Stimulated activated CD4-positive, alpha-beta T cell treated with anti-CD3 and anti-CD28 coated beads, Interleukin-1b, Interleukin-23, amount 100 ng/mL, for 48 hours (primary cell): ENCODE measurements at places on chromosomes 13 and 19.

DNA sequence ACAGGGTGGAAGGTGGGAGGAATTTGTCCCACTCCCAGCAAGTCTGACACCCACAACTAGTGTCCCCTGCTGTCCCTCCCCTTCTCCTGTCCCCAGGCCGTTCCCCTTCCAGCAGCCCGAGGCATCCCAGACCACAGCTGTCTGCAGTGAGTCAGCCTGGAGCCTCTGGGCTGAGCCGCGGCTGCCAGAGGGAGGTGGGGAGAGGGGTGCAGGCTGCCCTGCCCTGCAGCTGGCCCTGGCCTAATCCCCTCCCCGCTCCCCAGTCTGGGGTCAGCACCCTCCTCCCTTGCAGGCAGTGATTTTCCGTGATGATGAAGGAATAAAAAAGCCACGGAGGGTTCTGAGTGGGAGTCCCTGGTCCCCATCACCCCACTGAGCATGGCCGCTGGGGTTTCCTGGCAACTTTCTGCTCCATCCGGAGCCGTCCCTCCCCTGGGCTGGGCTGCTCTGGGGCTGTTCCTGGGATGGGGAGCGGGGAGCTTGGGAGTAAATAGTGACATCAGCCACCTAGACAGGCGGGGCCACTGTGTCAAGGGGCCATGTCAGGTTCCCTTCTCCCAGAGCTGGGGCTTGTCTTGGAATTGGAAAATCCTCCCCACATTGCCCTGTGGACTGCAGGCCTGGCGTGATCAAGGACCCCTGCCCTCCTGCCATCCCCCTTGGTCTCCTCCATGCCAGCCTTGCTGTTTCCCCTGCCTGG is 16.8 kb downstream of the SPC24 start:
- no peak for DNase-seq

GRCh38 chr19:17473041-17473440 is 2.7 kb downstream of the SLC27A1 start:
- peak; percentile 19 for DNase-seq

DNA sequence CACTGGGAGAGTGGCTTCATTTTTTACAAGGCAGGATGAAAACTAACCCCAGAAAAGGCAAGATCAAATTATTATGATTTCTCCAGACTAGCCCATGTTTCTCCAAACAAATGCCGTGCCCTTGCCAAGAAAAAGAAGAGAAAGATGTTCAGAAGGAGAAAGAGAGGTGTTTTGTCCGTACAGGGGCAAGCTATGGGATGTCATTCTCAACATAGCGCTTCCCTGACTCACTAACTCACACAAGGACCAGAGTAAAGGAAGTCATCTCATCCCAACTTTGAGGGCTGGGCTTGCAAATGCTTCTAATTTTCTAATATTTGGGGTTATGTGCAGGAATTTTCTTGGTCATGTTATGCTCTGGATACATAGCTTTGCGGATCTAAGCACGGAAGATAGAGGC is 224.2 kb upstream of the MAB21L1 start:
- no peak for DNase-seq

- DNase-seq: no peak
Observed at GRCh38 chr13:77351315-77351714, 24.4 kb upstream of the MYCBP2 start.

DNA sequence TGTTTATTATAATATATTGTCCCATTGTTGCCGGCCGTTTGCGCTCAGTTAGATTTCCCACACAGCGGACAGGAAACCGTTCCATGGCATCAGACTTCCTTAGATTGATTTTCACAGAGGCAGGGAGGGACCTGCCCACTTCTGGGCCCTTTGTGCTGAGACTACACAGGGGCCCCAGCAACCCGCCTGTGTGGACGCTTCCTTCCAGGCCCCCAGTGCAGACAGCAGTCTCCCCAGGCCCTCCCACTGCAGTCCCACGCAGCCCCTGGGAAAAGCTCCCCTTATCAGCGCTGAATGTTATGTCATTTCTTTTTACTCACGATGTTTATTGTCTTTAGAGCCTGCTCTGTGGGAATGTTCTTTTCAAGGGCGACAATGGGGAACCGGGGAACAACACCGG is 351.7 kb upstream of the ARGLU1 start:
- DNase-seq: no peak

DNA sequence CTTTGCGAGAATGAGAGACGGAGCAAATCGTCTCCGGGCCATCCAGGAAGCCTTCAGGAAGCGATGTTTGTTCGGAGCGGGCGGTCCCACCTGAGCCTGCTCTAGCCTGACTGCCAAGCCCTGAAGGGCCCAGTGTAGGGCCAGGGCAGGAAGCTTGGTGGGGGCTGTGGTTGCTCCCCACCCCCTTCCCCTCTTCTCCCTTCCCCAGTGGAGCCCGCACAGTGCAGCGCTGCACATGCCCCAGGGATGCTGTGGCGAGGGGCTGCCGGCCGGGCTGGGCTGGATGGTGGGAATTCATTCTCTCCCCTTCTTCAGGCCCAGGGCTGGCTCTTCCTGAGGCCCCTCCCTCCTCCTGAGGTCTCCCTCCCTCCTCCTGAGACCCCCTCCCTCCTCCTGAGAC is 7.1 kb upstream of the GRTP1 start:
- no peak for DNase-seq

DNA sequence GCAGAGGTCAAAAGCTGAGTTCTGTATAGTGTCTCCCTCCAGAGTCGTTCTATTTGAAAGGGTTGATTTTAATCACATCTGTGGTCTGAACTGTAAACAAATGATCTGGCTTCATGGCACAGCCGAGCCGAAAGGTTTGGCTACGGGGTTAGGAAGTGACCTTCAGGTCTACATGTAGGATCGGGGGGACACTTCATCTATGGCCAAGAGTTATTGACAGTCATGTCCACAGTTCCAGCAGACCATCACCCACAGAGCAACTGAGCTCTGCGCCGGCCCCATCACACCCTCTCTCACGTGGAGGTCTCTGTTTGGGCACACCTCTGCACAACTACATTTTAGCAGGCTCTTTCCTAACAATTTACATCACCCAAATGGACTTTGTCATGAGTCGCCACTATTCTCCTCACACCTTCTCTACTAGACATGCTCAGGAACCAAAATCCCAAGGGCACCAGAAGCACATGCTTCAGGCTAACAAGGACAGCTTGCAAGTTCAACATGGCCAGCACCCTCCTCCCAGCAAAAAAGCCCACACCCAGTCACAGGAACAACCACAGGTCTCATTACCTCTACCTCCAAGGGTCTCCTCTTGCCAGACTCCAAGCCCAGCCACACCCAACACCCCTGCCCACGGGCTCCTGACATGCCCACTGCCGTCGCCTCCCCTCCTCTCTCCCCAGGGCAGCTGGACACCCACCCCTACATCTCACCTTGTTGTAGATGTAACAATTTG is 36.1 kb upstream of the EPHX3 start:
- DNase-seq: no peak

- DNase-seq: peak; percentile 5
Observed at GRCh38 chr13:95676105-95676761, 706 bp upstream of the DNAJC3 start.

- DNase-seq: no peak
Observed at GRCh38 chr19:32200312-32201038, 144.9 kb upstream of the ZNF507 start.

GRCh38 chr13:60335531-60335930 is 61.5 kb upstream of the TDRD3 start:
- no peak for DNase-seq

DNA sequence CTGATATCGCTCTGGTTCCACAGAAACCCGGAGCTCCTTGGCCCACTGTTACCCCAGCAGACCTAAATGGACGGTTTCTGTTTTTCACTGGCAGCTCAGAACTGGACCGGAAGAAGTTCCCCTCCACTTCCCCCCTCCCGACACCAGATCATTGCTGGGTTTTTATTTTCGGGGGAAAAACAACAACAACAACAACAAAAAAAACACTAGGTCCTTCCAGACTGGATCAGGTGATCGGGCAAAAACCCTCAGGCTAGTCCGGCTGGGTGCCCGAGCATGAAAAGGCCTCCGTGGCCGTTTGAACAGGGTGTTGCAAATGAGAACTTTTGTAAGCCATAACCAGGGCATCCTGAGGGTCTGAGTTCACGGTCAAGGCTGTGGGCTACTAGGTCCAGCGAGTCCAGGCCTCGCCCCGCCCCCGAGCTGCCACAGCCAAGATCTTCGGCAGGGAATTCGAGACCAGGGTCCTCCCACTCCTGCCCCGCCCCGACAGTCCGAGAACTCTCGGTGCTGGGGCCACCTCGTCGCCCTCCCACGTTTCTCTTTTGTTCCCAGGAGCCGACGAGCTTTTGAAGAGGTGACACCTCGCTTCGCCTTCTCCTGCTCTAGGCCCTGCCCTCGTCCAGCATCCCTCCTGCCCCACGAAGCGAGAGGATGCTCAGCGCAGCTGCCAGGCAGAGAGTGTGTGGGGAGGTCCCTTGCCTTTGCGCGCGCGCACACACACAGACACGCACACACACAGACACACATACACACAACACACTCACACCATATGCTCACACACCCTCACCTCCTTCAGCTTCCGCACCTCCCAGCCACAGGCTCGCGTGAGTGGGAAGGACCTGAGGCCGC is 8.8 kb downstream of the ZIC2 start:
- DNase-seq: no peak
